ENCODE measurements at places on chromosomes 3 and 15.
A peak's percentile ranks its signal among the peaks of the same experiment; 100 is the strongest.

DNA sequence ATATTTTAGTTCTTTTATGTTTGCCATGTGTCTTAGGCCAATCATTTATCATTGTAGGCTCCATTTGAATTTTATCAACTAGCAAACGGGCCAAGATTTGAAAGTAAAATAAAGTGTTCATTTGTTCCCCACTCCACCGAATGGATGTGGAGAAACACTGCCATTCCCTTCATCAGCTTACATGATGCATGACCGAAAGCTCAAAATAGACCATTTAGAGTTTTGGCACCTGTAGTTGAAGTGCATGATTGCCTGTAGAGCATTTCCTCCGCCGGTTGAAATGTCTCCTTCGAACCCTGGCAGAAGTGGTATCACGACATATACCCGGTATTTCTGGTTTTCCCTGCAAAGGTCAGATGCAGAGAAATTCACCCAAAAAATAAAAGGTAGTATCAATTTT, 165.6 kb downstream of the PLD1 start:
- no peak for DNase-seq

DNA sequence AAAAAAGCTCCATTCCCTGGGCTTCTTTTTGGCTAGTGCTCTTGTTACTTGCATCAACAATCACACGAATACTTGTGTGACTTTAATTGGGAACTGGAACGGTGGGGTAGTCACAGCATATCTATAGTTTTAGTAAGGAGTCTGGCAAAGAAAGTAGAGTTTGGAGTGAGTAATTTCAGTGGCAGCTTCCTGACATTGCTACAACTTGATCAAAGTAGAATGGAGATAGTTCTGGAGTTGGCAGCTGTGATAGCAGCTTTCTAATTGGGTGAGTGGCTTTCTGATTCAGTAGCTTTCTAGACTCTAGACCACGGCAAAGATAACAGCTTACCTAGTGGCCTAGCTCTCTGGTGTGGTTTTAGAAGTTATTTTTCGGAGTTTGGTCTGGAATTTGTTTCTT, 475.0 kb downstream of the TUSC7 start:
- no peak for DNase-seq

GRCh38 chr15:56758770-56759449, 25.6 kb upstream of the ZNF280D start:
- no peak for DNase-seq

DNA sequence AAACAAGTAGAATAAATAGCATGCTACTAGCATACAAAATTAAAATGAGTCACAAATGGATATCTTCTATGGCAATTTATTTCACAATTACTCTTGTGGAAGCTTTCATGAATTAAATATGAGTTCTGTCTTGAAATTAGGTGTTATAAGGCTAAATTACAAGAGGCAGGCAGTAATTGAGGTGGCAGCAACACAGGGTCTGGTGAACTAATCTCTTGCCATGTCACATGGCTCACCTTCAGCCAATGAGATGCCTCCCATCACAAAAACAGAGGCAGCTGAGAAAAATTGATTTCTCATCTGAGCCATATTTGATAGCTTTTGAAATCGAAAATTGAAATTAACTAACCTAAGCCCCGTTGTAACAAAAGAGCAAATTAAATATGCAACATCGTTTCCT, 268.8 kb downstream of the NR2F2 start:
- DNase-seq, result peak; percentile 37

DNA sequence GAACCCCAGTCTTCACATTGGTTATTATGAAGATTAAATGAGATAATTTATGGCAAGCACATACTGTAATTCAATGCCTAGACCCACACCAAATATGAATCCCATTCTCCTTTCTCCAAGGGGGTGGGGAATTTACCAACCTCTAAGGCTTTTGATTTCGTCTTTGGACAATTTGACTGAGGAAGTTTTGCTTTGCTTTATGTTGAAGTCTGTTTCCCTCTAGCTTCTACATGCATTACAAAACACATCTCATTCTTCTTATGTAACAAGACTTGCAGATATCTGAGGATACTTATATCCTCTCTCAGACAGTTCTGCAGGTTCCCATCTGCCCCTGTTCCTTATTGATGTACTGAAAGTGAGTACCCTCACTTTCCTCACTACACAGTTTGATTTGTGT, 12.2 kb downstream of the CD80 start:
- no peak for DNase-seq

- DNase-seq, result peak; percentile 6
Measured at GRCh38 chr3:32296251-32297204, 58.0 kb downstream of the CMTM8 start.

DNA sequence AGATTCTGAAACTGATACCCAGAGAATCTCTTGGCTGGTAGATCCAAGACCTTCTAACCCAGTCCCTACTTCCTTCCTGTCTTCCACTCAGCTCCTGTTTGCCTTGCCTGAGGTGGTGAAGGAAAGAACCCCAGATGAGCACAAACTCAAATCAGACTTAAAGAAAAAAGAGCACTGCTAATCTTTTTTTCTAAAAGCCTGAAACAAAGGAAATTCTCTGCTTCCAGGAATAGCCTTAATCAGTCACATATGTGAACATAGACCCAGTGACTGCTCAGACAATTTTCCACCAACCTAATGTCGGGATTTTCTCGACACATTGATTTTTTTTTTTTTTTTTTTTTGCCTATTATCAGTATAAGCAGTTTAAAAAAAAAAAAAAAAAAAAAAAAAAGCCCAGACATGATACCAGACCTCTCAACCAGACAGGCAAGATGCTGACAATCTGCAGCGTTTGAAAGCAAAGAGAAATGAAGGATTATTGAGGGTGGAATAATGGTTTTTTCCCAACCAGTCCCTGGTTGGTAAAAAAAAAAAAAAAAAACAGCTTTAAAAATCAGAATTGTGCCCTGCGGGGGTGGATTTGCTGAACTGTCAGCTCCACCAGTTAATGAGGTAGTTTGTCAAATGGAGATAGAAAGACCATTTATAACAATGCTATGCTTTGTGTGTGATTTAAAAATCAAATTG, 256.8 kb upstream of the RARB start:
- no peak for DNase-seq

DNA sequence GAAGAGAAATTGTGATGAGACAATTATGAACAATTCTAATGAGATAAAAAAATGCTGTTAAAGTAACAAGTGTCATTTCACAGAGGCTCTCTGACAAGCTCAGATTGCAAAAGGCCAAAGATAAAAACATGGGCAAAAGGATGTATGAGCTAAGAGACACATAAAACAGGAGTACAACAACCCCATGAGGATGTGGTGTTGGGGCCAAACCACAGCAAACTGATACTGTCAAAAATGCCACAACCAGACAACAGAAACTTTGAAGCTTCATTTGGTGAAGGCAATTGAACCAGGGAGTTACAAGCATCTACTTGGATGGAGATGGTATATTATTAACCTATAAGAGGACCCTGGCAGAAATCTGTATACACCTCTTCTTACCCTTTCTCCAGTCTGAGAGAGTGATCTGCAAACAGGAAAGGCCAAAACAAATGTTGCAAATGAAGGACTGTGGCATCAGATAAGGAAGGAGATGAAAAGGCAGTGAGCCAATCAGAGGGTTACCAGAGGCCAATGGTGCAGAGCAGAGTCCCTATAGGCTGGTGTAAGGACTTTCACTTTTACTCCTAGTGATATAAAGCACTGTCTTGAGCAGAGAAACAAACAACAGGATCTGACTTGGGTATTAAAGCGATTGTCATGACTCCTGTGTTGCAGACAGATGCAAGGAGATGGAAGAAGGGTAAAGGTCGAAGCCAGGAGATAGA, 659.0 kb downstream of the NTRK3 start:
- DNase-seq, result no peak

DNA sequence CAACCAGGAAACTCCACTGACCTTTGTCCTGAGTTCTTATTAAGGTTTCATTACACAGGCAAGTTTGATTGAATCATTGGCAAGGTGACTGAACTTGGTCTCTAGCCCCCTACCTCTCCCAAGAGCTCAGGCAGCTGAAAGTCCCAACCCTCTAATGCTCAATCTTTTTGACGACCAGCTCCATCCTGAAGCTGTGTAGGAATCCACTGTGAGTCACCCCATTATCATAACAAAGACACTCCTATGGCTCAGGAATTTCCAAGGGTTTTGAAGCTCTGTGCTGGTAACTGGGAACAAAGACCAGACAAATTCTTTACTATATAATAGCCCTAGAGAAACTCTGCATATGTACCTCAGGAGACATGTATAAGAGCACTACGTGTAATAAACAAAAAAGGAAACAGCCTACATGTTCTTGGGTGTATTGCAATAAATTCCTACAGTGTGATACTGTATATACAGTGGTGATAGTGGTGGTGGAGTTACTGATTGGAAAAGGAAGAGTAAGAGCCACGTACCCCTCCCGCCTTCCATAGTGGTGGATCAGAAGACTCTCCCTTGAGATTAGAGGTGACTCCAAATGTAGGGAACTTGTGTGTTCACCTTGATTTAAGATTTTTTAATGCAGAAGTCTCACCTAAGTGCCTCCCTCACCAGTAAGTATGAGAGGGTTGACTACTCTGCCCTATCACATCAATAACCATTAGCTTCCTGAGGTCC, 116.6 kb downstream of the ST8SIA2 start:
- DNase-seq, result no peak

GRCh38 chr15:100847194-100847593, 32.4 kb upstream of the ALDH1A3 start:
- DNase-seq, result no peak

DNA sequence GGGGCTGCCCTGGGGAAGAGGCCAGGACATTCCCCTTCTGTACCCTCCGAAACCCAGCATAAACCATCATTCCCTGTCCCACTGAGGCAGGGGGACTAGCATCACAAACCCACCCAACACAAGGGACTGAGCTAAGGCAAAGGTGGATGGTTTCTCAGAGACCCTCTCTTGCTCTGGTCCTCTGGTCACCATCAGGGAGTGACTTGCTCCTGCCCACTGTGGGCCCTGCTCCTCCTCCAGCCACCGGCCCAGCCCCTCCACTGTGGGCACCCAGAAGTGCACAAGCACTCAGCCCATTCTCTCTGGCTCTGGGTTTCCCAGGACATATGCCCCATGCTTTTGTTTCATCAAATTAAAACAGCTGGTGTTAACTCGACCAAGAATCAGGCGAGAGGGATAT, 44.9 kb downstream of the PTH1R start:
- no peak for DNase-seq

- DNase-seq, result no peak
Measured at GRCh38 chr3:129036222-129037092, 24.1 kb upstream of the GP9 start.

DNA sequence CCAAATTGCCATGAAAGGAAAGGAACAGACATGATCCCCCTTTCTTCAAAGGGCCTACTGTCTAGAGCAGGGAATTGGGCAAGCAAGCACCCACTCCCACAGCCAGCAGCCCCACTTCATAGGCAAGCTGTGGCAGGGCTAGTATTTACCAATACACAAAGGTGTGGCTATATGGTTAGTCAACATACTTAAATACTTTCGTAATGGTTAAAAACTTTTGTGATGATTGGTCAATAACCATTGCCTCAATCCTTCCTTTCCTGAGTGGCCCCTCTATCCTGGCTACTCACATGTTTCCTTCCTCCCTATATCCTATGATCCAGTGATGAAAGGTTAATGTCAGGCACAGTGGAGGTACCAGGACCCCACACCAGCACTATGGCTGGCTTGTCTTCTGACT, 30.1 kb upstream of the ARL8B start:
- no peak for DNase-seq

DNA sequence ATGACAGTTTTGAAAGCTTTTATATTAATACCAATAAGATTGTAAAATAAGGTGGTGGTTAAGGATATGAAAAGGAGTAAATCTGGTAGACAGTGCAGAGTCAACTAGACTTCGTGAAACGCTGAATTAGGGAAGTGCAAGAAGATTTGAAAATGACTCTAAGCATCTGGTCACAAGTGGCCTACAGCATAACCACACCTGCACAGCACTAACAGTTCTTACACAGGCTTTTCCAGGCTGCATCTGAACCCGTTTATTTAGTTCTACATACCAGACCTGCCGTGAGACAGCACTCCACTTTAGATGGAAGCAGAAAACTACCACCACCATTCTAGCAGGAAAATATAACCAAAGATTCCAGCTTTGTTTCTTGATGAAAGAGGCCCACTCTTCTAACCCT, 1.9 kb downstream of the DMXL2 start:
- no peak for DNase-seq

- no peak for DNase-seq
Measured at GRCh38 chr15:92803536-92803851, 96.6 kb upstream of the CHD2 start.

GRCh38 chr15:101028321-101028720, 109.2 kb downstream of the LRRK1 start:
- no peak for DNase-seq

DNA sequence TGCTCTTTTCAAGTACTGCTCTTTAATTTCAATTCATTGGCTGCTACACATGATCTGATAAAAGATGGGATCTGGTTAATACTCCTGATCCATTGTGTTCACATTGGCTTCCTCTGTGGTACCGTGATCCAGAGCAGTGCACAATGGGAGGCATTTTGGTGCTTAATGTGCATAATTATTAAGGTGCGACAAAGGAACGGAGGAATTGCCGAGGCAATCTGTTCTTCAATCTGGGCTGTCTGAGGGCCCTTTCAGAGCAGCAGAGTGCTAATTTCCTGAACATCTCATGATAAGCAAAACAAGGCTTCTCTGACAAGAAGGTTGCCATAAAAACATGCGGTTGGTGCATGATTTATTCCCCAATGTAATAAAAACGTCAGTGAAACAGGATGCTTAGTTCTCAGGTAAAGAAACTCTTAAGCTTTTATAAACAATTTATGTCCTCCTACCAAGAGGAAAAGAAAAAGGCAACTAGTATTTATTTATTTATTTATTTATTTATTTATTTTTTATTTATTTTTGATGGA, 64.0 kb upstream of the EPHA3 start:
- DNase-seq, result no peak

- DNase-seq, result no peak
Measured at GRCh38 chr15:62969442-62970089, 73.0 kb upstream of the TPM1 start.

DNA sequence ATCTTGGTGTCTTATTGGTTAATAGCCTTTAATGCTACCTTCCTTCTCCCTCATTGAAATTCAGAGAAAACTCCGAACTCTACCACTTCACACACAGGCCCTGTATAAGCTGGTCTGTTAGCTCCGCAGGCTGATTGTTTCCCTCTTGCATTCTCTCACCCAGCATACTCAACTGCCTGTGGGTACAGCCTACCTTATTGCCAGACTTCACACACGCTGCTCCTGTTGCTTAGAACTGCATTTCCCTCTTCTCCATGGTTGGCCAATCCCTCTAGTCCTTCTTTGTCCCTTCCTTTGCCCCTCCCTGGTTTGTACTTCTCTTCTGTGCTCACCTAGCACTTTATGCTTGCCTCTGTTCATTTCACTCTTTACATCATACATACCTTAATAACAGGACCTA, 92.9 kb upstream of the PRTG start:
- DNase-seq, result no peak

DNA sequence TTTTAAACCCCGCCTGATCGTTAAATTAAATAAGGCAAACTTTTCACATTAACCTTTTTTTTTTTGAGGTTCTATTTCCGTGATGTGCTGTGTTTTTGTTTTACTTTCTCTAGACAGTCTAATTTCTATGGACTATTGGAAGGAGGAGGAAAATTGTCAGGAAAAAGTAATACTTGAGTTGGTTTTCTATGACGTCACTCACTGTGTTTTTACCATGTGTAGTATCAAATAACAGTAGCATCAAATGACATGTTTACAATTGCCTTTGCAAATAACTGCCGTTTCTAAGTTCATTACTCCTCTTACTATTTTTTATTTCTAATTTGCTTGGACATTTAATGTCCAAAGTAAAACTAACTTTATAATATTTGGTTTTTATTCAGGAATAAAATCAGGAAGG, 32.3 kb downstream of the MYO1E start:
- DNase-seq, result no peak

GRCh38 chr3:42476225-42477125, 26.0 kb upstream of the VIPR1 start:
- DNase-seq, result no peak

All from NCI-H1436 (cell line).